CD4-positive, alpha-beta T cell treated with Interleukin-4 for 4 hours (primary cell): ENCODE measurements at places on chromosomes 6 and 20.

- no peak for DNase-seq
Measured at GRCh38 chr20:16095226-16095625, 478.0 kb downstream of the KIF16B start.

- no peak for DNase-seq
Measured at GRCh38 chr6:23282252-23283021, 713.1 kb downstream of the HDGFL1 start.

- DNase-seq, result no peak
Measured at GRCh38 chr6:164532198-164533044, 777.0 kb downstream of the C6orf118 start.

DNA sequence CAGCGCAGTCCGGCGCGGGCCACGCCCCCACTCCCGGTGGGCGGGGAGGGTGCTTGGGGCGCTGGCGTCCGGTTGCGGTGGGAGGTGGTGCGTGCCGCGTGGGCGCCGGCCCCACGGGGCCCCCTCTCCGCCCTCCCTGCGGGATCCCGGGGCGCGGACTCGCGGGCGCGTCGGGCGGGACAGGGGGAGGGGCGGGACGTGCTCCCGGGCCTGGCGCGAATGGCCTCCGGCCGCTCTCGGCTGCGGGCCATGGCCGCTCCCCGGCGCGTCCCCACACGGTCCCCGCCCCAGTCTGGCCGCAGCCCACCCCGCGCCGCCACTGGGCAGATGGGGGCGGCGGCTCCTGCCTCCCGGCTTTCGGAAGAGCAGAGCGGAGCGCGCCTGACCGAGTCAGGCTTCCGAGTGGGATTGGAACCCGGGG, 771 bp upstream of the PPP1R3G start:
- DNase-seq, result no peak

DNA sequence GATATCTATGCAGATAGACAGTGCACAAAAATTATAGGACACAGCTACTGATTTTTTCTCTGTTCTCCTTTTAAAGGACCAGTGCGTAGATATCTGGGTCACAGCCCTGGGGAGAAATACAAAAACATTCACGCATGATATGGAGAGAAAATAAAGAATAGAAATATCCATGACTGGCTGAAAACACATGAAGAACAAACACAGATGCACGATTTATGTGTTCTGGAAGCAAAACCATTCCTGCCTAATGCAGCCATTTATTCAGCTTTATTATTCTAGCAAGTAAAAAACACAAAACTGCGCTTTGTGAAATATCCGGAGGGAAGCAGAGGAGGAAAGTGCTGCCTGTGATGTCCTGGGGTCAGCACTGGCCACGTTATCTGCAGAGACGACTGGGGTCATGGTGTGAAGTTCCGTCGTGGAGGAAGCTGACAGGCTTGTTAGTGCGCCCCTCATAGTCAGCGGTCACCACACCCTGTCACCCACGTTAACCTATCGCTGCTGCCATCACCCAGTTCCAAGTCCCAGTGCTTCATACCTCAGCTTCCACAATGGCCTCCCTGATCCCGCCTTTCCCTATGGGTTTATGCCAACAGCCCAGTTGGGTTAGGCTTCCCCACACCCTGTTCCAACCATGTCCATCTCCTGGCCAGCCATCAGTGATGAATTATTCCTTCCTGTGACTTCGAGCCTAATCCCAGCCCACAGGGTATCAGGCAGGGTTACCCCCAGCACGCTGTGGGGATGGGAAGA, 86.6 kb upstream of the RPS6KA2 start:
- no peak for DNase-seq

GRCh38 chr20:41497186-41497895, 120.8 kb downstream of the CHD6 start:
- DNase-seq, result no peak

GRCh38 chr6:149779644-149779963, 30.1 kb downstream of the PCMT1 start:
- DNase-seq, result no peak

- no peak for DNase-seq
Measured at GRCh38 chr6:154909311-154909710, 85.8 kb upstream of the TIAM2 start.

DNA sequence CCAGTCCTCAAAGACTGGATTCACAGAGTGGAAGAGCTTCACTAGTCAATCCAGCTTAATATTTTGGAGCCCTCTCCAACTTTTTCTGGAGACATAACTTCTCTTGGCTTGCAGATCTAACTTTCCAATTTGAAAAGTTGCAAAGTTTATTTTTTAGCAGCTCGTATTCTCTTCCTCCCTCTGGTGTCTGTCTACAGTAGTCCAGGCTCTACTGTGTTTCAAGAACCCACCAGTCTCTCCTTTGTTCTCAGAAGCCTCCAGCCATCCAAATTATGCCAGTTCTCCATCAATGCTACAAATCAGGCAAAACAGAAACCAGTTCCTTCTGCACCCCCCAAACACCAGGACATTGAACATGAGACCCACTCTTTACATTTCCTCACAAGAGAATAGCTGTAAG, 376.1 kb upstream of the OPRM1 start:
- no peak for DNase-seq

DNA sequence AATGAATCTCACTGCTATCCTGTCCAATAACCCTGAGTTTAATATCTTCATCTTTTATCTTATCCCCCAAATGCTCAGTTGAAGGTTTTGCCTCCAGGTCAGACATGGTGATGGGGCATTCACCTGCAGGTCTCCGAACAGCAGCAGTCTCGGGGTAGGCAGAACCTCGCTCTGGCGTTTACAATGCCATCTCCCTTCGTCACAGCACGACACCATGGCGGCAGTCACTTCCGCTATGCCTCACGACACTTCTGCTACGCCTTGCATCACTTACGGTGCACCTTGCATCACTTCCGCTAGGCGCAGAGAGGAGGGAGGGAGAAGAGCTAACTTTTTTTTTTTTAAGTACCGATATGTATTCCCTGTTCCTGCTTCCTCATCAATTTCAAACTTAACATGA, 194.9 kb downstream of the BCAS1 start:
- DNase-seq, result no peak

DNA sequence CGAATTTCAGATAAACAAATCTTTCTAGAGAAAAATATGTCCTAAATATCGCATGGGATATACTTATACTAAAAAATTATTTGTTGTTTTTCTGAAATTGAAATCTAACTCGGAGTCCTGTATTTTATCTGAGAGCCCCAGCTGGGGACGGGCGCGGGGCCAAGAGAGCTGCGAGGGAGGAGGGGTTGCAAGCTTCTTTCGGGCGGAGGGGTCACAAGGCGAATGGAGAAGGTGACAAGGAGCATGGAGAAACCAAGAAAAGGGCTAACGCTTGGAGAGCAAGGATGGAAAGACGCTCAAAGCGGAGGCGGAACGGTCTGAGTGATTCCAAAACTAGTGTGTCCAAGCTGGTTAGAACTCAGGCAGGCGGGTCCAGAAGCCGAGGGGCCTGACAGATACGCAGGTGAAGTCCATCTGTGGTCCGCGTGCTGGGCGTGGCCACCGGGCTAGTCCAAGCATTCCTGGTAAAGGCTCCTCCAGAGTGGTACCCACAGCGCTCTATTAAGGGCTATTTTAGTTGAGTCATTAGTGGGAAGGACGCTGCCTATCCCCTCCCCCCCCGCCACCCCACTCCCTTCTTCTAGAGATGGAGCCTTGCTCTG, 41.5 kb upstream of the ZNFX1 start:
- no peak for DNase-seq

DNA sequence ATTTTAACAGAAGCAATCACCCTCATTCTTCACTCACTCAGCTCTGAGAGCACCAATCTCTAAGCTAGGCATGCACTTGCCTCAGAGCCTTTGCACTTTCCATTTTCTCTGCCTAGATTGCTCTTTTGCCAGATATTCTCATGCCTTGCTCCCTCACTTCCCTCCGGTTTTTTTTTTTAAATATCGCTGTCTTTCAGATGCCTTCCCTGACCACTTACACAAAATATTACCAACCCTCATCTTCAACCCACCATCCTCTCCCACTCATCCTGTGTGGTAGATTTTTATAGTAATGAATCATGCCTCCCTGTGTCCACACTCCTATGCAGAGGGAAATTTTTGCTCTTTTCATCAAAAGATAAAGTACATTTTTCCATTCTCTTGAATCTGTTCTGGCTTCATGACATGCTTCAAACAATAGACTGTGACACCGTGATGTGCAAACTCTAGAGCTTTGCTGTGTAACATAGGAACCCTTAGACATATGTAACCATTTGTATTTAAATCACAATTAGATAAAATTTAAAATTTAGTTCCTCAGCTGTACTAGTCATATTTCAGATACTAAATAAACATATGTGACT, 437.1 kb downstream of the UTRN start:
- DNase-seq, result no peak

DNA sequence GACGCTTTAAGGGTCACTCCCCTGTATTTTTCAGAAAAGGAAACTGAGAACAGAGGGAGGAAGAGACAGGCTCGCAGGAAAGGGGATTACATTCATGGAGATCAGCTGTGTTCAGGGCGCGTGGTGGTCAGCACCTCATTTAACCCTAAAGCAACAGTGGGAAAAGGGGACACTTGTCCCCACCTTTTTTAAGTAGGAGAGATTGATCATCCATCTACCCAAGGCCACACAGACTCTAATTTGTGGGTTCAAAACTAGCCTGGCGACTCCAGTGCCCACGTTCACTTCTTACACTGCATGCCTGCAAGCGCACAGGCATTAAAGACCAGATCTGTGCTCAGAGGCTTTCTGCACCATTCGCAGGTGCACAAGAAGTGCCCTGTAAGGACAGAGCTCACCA, 167.9 kb upstream of the SNX9 start:
- DNase-seq, result no peak

- DNase-seq, result no peak
Measured at GRCh38 chr6:150846641-150847040, 18.9 kb upstream of the MTHFD1L start.

- no peak for DNase-seq
Measured at GRCh38 chr6:11120271-11121005, 8.9 kb upstream of the ERVFRD-1 start.

DNA sequence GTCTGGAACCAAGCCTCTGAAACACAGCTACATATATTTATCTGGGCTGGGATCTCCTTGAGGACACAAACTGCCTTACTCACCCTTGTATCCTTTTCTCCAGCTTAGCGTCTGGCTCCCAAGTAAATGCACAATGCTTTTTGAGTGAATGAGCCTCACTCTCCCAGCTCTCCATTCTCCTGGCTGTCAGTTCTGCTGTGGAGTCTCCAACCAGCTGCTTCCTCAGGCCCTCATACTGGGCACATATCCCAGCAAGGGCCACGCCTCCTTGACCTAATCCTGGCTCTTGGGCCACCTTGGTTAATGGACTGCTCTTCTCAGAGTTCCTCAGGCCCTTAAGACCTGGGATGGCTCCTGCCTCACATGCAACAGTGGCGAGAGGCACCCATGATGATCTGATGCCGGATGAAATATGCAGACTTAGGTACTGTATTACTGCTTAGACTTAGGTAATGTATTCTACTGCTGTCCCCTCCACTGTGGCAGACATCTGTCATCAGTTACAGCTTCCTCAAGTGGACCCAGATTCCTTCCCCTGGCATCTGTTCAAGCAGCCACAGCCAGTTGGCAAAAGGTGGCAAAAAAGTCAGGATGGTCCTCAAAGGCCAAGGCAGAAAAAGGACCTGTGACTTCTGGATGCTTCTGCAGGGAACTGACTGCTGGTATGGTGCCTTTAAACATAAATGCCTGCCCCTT, 16.5 kb downstream of the SNHG17 start:
- no peak for DNase-seq

GRCh38 chr20:23235173-23236027, 115.2 kb upstream of the NXT1 start:
- DNase-seq, result no peak
